ENCODE measurements at places on chromosomes 11 and 22.
A peak's percentile ranks its signal among the peaks of the same experiment; 100 is the strongest.

- DNase-seq: peak; percentile 82
These were observed 1.9 kb downstream of the TIRAP start for GRCh38 chr11:126284829-126285228.

DNA sequence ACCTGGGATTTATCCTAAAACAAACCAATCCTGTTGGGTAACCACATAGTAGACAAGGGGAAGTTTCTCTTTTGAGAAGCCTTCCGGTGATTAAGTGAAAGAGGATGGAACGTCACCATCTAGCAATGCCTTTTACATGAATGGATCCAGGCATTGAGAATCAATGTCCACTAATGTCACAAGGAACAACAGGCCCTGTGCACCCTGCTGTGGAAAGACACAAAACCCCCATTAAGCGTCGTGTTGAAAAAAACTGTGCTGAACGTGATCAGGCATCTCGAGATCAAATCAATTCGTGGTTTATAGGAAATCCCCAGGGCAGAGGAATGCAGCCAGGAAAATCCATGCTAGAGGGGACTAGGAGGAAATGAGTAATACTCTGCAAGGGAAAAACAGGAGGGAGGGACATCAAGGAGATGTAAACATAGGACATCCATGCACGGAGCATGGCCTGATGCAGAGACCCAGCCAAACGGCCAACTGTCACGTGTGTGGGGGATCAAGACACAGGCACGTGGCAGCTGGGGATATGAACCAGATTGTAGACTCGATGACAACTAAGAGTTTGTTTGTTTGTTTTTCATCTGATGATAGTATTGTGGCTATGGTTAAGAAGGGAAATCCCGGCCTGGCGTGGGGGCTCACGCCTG is 38.6 kb upstream of the CARS1 start:
- DNase-seq: no peak

GRCh38 chr11:134022748-134023147 is 46.1 kb upstream of the JAM3 start:
- DNase-seq: no peak

DNA sequence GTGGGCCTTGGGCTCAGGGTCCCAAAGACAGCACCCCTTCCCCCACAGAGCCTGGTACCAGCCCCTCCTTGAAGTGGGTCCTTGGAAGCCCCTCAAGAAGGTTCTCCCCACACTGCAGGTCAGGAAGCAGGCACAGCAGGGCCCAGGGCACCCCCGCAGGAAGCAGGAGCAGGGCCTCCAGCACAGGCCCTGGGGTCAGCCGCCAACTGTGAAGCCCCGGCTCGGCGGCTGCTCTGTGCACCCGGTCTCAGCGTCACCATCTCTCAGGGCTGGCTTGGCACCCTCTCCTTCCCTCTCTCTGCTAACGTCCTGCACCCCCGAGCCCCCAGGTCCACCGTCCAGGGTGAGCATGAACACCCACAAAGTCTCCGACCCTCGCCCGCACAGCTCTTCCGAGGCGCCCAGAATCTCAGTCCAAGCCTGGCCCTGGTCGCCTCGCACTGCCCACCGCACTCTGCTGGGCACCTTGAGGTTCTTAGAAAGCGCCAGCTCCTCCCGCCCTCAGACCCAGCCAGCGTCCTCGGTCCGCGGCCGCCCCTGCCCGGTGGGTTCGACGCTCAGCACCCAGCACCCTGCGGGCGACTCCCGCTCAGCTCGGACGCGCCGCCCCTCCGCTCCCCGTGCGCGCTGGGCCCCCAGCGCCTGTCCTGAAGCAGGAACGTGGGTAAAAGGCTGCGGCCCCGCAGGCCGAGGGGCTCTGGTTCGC is 1.4 kb upstream of the SIGIRR start:
- no peak for DNase-seq

DNA sequence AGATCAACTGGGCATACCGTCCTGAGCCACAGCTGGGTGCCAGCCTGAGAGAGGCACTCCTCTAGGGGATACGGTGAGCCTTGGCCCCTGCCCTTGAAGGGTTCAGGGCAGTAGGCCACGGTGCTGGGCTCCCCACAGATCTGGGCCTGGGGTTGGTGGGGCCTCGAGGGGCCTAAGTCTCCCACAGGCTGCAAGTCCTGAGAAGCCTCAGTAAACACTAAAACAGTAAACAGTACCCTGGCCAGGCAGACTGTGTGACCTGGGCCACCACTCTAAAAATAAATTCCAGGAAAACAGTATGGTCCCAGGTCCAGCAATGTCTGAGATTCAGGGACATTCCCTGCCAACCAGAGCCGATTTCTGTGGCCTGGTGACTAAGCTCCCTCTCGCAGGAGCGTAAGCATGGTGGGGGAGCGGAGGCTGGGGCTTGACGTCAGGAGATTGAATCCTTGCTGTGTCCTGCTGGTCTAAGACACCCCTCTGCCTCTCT is 2.3 kb upstream of the RHOD start:
- DNase-seq: no peak

GRCh38 chr11:92131289-92131865 is 93.2 kb upstream of the FAT3 start:
- no peak for DNase-seq

DNA sequence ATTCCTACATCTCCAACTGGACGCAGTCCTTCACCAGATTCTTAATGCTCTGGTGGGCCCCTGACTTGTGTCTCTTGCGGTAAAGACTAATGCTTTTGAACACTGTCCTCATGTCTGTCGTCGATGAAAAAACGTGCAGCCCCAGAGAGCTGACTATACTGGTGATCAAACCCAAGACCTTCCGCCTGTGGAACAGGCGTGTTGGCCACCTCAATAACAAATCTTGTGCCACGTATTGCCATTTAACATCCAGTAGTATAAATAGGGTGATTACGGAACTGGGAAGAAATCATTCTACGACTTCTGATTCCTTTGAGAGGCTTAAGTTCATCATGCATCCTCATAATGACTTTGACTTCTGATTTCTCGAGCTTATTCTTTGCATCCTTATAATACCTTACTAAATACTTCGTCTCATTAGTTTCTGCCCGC is 45.6 kb downstream of the OR4D9 start:
- no peak for DNase-seq

DNA sequence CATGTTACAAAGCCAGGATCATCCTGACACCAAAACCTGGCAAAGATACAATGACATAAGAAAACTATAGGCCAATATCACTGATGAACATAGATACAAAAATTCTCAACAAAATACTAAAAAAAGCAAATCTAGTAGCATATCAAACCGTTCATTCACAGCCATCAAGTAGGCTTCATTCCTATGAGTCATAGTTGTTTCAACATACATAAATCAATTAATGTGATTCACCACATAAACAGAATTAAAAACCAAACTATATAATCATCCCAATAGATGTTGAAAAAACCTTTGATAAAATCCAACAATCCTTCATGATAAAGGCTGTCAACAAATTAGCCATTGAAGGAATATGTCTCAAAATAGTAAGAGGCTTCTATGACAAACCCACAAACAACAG is 1007.2 kb upstream of the RAG2 start:
- DNase-seq: no peak

GRCh38 chr11:100769165-100769564 is 82.1 kb downstream of the ARHGAP42 start:
- no peak for DNase-seq

DNA sequence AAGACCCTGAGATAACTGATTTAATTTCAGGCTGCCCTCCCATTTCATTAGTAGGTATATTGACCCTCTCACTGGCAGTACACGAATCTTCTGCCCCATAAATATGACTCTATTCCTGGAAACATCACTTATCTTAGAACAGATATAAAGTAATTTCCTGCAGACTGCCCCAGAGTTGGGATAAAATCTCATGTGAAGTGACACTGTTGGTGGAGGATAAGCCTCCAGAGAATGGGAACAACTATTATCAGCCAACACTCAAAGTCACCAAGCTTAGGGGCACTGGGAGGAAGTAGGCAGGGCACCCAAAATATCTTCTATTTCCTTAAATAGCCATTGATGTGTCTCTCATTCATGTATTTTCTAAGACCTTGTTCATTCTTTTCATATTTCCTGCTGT is 8.2 kb downstream of the OR51B5 start:
- no peak for DNase-seq

GRCh38 chr22:19853879-19854777 is 546 bp downstream of the GNB1L start:
- DNase-seq: no peak

- DNase-seq: no peak
These were observed 87.8 kb upstream of the NNMT start for GRCh38 chr11:114208377-114208776.

GRCh38 chr11:13465909-13466371 is 2.9 kb upstream of the BTBD10 start:
- DNase-seq: peak; percentile 19

GRCh38 chr11:3855808-3856491 is 486 bp downstream of the STIM1 start:
- DNase-seq: peak; percentile 18

- DNase-seq: no peak
These were observed 45.4 kb downstream of the METTL15 start for GRCh38 chr11:28153586-28153985.

GRCh38 chr22:39565414-39565944 is 5.1 kb upstream of the CACNA1I start:
- no peak for DNase-seq

DNA sequence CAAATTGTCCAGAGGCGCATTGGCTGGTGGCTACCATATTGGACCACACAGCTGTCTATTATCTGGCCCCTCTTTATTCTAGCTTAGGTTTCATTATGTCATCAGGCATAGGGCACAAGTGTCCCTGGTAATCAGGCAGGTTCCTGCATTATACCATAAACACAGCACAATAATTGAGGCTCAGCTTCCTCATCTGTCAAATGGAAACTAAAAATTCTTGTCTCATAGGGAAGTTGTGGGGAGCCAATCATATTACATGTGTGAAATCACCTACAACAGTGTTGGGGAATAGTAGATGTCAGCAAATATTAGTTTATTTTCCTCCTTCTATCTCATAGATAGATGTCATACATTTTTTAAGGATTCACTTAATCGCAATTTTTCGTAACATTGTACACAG is 231.0 kb upstream of the SORL1-AS1 start:
- no peak for DNase-seq

DNA sequence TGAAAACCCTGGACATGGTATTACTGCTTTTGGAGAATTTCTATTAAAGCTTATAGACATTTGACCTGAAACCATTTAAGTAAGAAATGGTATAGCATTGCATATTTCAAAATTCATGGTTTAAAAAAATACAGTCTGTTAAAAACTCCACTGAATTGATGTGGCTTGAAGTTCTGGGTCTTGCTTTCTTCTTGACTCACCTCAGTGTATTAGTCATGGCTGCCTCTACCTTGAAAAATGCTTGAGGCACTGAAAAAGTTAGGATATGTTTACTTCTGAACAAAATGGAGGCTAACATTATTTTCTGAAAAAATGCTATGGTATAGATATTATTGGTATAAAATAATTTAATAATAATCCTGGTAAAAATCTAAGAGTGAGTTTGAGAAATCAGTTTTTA is 349.2 kb downstream of the AASDHPPT start:
- no peak for DNase-seq

GRCh38 chr11:111719379-111719778 is 46.8 kb downstream of the PPP2R1B start:
- DNase-seq: no peak

GRCh38 chr22:50027639-50028537 is 15.3 kb upstream of the IL17REL start:
- no peak for DNase-seq

- DNase-seq: no peak
These were observed 257.8 kb downstream of the JRKL start for GRCh38 chr11:96647621-96648020.

DNA sequence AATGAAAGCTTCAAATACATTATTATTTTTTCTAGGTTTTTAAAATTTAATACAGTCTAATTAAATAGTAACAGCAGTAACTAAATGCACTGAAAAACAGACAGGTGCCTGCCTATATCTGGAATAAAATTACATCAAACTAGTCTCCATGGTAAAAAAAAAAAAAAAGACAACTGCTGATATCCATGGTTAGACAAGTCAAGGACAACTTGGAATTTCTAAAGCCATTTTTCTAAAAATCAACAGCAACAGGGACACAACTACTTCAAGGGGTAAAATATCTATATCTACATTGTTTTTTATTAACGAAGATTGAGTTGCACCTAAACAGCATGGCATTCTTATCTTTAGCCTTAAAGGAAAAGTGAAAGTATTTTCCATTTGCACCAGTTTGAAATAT is 74.7 kb upstream of the VPREB1 start:
- no peak for DNase-seq

Measured in NCI-H446 (cell line).